ENCODE measurements at places on chromosomes 11 and 22.

DNA sequence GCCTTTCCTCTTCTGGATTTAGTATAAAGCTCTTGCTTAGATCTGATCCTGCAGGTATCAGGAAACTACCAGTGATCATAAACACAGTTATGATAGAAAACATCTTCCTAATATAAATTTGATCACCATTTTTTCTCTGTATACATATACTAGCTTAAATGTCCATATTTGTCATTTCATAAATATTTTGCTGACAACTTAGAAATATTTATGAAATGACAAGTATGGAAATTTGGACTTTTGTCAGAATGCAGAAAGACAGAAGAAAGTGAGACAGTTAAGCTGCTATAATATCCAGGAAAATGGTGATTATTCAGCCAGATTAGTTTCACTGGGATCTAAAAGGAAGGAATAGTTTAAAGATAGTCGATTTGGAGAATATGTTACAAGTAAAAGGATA, 22.8 kb upstream of the TRIM21 start:
- no peak for DNase-seq

- no peak for DNase-seq
Measured at GRCh38 chr22:17772958-17773605, 1.2 kb downstream of the BID start.

DNA sequence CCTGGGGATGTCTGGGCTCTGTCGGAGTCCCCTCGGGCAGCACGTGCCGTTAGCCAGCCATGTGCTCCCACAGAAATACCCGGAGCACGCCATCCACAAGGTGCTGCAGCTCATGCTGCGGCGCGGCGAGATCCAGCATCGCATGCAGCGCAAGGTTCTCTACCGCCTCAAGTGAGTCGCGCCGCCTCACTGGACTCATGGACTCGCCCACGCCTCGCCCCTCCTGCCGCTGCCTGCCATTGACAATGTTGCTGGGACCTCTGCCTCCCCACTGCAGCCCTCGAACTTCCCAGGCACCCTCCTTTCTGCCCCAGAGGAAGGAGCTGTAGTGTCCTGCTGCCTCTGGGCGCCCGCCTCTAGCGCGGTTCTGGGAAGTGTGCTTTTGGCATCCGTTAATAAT, 24.1 kb downstream of the MCM5 start:
- DNase-seq: no peak

- no peak for DNase-seq
Measured at GRCh38 chr11:130672911-130673310, 224.5 kb downstream of the ADAMTS15 start.

All from NCI-H1092 treated with DMSO at 0.1 percent for 48 hours (cell line).